NK-92 treated with Interleukin-12 subunit alpha and Interleukin-12 subunit beta, amount 100 ng/mL, for 24 hours (cell line): ENCODE measurements at places on chromosomes 13 and 19.
A peak's percentile ranks its signal among the peaks of the same experiment; 100 is the strongest.

DNA sequence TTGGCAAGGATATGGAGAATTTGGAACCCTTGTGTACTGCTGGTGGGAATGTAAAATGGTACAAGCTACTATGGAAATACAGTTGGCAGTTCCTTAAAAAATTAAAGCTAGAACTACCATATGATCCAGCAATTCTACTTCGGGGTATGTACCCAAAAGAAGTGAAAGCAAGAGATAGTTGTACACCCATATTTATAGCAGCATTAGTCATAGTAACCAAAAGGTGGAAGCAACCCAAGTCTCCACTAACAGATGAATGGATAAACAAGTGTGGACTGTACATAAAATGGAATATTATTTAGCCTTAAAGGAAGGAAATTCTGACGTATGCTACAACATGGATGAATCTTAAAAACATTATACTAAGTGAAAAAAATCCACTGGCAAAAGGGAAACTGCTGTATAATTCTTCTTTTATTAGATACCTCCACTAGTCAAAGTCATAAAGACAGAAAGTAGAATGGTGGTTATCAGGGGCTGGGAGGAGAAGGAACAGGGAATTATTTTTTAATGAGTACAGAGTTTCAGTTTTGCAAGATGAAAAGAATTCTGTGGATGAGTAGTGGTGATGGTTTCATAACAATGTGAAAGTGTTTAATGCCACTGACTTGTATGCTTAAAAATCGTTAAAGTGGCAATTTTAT lies 141.6 kb downstream of the RXFP2 start:
- no peak for DNase-seq

DNA sequence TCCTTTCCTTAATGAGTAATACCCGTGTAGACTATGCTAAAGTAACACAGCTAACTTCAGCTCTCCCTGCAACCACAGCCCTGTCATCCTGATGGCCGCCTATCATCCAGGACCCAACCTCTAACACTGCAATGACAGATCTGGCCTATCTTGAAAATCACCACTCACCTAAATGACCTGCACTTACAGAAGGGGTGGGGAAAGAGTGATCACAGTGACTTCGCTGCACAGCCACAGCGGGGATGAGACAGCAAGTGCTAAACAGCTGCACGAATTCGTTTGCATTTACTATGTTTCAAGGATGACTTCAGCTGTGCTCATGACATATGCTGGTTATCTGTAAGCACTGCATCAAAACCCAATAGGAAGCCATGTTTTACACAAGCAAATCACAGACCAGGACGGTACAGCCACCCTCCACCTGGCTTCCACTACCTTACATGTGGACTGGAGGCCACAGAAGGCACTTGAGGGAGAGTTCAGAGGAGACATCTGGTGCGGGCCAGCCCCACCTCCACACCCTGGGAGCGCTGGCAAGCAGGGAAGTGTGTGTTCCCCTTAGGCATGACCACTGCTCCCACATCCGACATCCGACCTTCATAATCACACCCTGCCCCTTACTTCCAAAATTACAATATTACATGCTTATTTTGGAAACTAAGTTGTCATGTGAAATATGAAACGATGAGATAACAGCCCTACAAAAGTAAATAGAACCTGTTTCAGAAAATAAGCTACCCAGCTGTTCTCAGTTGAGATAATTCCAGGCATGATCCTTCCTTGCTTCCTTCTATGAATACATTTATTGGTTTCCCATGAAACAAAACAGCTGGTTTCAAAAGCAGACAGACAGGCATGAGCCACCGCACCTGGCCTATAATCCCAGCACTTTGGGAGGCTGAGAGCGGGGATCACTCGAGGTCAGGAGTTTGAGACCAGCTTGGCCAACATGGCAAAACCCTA lies 95.7 kb downstream of the STK24 start:
- peak; percentile 40 for DNase-seq

- DNase-seq: no peak
Observed at GRCh38 chr13:31947506-31947905, 84.1 kb upstream of the FRY start.

GRCh38 chr13:85430216-85430794 lies 368.9 kb downstream of the SLITRK6 start:
- DNase-seq: no peak

DNA sequence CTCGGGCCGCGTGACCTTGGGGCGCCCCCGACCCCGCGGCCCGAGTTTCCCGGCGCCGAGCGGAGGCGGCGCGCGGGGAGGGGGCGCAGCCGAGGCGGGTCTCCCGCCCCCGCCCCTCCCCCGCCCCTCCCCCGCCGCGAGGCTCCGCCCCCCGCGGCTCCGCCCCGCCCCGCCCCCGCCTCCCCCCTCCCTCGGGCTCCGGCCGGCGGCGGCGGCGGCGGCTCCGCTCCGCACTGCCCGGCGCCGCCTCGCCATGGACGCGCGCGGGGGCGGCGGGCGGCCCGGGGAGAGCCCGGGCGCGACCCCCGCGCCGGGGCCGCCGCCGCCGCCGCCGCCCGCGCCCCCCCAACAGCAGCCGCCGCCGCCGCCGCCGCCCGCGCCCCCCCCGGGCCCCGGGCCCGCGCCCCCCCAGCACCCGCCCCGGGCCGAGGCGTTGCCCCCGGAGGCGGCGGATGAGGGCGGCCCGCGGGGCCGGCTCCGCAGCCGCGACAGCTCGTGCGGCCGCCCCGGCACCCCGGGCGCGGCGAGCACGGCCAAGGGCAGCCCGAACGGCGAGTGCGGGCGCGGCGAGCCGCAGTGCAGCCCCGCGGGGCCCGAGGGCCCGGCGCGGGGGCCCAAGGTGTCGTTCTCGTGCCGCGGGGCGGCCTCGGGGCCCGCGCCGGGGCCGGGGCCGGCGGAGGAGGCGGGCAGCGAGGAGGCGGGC lies at the start of gene HCN2:
TSS of gene HCN2 (plus strand) at position 189 of the 703 bp plus-strand sequence. CDS start at position 254, 65 bp downstream.
- DNase-seq: no peak

DNA sequence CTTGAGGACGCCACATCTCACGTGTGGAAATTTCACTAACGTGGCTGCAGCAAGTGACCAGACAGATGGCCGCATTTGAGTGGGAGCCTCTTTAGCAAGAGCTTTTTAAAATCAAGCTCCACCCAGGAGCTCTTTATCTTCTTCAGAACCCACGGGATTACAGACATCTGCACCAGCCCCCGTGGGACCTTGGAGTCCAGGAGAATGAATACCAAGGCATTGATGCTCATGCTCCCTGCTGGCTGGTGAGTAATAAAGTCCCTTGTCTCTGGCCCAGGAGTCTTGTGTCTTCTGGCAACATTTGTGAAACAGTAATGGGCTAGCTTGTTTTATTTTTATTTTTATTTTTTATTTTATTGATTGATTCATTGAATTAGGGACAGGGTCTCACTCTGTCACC lies 64.4 kb downstream of the TRPM4 start:
- DNase-seq: no peak
